Brain (organoid and tissue), 16 donors: ENCODE measurements at places on chromosomes 5 and 9.

GRCh38 chr5:57492632-57493031 is 10.0 kb upstream of the ACTBL2 start:
- no peak for DNase-seq

DNA sequence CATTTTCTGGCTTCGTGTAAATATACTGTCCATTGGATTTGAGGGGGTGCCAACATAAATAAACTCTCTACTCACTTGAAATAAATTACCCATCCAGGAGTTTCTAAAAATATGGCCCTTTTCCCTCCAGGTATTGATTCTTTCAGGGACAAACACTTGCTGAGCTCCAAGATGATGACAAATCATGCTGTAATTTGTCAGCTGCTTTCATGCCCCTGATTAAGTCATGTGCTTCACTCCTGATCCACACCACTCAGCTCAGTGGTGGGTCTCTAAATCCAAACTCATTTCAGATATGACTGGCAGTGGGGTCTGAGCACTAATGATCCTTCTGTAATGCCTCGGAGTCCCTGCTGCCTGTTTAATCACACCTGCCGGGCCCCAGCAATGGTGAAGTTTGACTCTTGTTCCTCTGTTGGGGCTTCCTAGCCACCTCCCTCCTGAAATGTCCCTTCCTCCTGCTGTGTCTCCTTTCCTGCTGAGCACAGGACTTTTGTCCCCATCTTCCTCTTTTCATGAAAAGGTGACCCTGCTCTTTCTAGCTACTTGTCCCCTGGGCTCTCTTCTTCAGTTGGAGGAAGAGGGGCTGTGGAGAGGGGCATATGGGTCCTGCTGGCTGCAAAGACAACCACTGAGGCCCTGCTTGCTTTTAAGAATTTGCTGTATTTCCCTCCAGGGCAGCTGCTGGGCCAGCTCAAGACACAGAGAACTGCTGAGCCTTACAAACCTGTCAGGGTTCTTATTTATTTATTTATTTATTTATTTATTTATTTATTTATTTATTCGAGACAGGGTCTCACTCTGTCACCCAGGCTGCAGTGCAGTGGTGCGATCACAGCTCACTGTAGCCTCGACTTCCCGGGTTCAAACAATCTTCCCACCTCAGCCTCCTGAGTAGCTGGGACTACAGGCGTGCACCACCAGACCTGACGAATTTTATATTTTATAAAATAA is 200.0 kb downstream of the ATP10B start:
- no peak for DNase-seq

- no peak for DNase-seq
Observed at GRCh38 chr9:108300306-108301287, 555.2 kb downstream of the ACTL7B start.

- peak; percentile 50 for DNase-seq
Observed at GRCh38 chr9:126864771-126865170, 4.3 kb downstream of the ZBTB34 start.
